ENCODE measurements at places on chromosomes 7 and 10. TPM values are rescaled to one million over a fixed set of nuclear protein-coding genes. Genes with fewer than 3 reads are reported as not detected.

The CXCL12 gene
- 75.3 TPM for total RNA-seq

The NAT16 gene
- total RNA-seq, result not detected

The INA gene
- 1.2 TPM for total RNA-seq

The SPDYE11 gene
- total RNA-seq, result not detected

The RELN gene
- total RNA-seq, result 94.7 TPM

The CD36 gene
- total RNA-seq, result 406 TPM

The HTR5A gene
- not detected for total RNA-seq

The PTER gene
- 11.3 TPM for total RNA-seq

The ITGA8 gene
- total RNA-seq, result 84.6 TPM

The AKR1C1 gene
- 122 TPM for total RNA-seq

The FOXI2 gene
- not detected for total RNA-seq

The GNGT1 gene
- not detected for total RNA-seq

The KNDC1 gene
- total RNA-seq, result 0.85 TPM

The TSPAN13 gene
- 19.4 TPM for total RNA-seq

The ANKRD61 gene
- under 0.01 TPM for total RNA-seq

The PRSS1 gene
- not detected for total RNA-seq

The SCIN gene
- total RNA-seq, result 0.56 TPM

The DNAJC1 gene
- 107 TPM for total RNA-seq

The NUDCD3 gene
- total RNA-seq, result 77.6 TPM

The NKX2-3 gene
- not detected for total RNA-seq

The ITGB8 gene
- 73.0 TPM for total RNA-seq

The GARIN1A gene
- total RNA-seq, result 0.38 TPM

The DRGX gene
- total RNA-seq, result not detected

The FAM221A gene
- total RNA-seq, result 1.3 TPM

The TMEM273 gene
- total RNA-seq, result 0.58 TPM

The PNLIPRP3 gene
- not detected for total RNA-seq

The SLC26A3 gene
- not detected for total RNA-seq

The HTR7 gene
- 8.2 TPM for total RNA-seq

The XRCC2 gene
- 1.1 TPM for total RNA-seq

The CCAR1 gene
- total RNA-seq, result 33.4 TPM

The CCL26 gene
- total RNA-seq, result 2.9 TPM

The EXOSC1 gene
- 36.1 TPM for total RNA-seq

The CTTNBP2 gene
- 0.28 TPM for total RNA-seq

The DGKB gene
- total RNA-seq, result 0.58 TPM

The HABP2 gene
- 0.19 TPM for total RNA-seq

The SPDYE2B gene
- not detected for total RNA-seq

The HK1 gene
- 245 TPM for total RNA-seq

The VSTM2A gene
- not detected for total RNA-seq

The BTBD16 gene
- total RNA-seq, result under 0.01 TPM

The PRSS37 gene
- total RNA-seq, result not detected
